ENCODE measurements at places on chromosomes 1 and 21.

- DNase-seq = no peak
Measured at GRCh38 chr1:112537456-112537855, 28.7 kb downstream of the WNT2B start.

GRCh38 chr1:39408641-39409054 lies 82.8 kb upstream of the BMP8A start:
- DNase-seq = peak; percentile 90

DNA sequence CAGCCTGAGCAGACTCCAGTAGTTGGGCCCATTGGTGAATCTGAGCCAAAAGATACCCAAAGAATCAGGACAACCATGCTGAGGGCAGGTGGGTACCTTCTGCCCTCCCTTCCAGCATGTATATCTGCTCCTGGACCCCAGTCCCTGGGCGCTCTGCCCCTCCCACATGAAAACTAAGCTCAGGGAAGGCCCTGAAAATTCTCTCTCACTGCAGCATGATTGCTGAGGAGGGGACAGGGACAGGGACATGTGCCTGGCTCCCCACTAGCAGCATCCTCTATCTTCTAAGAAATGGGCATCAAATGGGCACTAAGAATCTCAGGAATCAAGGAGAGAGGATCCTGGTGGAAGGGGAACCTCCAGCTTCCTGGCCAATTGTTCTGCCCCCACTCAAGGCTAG lies 446.0 kb downstream of the MATN1 start:
- DNase-seq = no peak

- peak; percentile 14 for DNase-seq
Measured at GRCh38 chr1:246329900-246330299, 177.2 kb downstream of the SMYD3 start.

DNA sequence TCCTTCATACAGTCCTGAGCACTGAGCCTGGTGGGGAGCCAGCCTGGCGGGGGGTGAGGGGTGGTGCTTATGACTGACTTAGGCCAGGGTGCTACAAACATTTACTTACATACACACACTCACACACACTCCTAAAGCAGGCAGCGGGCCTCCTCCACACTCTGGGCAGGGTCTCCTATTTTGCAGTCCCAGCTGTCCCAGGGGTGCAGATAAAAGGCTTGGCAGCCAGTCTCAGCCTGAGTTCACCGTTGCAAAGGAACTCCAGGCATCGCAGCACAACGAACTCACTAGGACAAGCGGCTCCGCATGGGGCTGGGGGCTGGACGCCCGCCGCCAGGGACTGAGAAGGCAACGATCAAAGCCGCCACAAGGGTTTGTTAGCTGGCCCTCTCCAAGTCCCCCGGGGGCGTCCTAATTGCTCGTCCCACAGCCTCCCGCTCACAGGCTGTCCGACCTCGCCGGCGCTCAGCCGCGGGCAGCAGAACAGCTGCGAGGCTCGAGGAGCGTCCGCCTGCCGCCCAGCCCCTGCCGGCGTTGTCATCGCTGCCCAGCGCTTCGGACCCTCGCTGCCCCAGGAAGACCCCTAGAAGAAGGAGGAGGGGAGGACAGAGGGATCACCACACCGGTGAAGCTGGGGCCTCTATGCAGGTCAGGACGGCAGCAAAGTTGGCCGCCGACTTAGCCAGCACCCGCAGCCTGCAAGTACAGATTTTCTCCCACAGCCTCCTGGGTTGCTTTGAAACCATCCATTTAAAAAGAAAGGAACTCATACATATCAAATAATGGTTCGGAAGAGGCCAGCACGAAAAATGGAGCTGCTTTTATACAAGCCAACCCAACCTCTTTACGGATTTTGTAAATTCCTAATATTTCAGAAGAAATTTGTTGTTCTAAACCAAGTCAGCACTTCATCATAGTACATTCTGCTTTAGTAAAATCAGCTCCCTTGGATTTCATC lies 6.2 kb downstream of the BARHL2 start:
- no peak for DNase-seq

GRCh38 chr1:236027104-236027503 lies 37.8 kb downstream of the NID1 start:
- no peak for DNase-seq

DNA sequence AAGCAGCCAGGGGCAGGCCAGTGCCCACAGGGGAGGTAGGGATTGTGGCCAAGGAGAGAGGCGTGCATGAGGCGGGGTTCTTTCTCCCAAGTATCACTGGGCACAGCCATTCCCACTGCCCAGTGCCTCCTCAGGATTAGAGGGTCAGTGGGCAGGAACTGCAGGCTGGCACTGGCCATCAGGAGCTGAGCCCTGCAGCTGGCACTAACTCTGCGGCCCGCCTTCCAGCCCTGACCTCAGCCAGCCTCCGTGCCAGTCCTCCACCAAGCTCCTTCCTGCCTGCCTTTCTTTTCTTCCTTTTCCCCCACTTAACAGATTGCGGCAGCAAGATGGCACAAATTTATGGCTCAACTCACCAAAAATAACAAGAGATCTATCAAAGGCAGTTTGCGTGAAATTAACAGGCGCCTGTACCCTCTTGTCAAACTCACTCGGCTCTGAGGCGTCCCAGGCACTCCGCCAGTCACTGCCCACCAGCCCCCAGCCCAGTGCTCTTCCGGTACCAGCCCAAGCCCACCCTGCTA lies 11.1 kb downstream of the ADGRB2 start:
- no peak for DNase-seq

- no peak for DNase-seq
Measured at GRCh38 chr21:31173881-31174555, 135.7 kb upstream of the KRTAP19-8 start.

DNA sequence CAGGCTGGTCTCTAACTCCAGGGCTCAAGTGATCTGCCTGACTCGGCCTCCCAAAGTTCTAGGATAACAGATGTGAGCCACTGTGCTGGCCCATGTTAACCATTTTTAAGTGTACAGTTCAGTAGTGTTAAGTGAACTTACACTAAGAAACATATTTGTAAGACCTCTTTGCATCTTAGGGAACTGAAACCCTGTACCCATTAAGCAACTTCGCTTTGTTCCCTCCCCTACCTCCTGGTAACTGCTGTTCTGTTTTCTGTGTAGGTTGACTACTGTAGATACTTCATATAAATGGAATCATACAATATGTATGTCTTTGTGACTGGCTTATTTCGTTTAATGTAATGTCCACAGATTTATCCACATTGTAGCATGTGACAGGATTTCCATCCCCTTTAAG lies 11.0 kb downstream of the NUDC start:
- DNase-seq = no peak

DNA sequence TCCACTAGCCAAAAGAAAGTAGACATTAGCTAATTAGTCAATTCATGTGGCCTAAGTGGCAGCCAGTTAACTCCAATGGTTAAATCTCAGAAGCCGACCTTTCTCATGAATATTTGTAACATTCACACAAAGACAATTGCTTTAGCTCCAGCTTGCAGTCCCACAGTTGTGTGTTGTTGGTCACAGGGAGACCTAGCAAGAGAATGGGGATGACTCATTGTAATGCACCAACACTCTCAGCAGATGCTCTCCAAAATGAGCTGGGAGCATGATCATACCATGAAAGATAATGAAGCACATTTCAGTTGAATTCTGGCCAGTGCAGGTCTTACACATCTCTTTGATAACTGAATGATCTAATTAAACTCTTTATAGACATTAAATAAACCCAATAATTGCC lies 160.4 kb downstream of the HLX start:
- peak; percentile 24 for DNase-seq

DNA sequence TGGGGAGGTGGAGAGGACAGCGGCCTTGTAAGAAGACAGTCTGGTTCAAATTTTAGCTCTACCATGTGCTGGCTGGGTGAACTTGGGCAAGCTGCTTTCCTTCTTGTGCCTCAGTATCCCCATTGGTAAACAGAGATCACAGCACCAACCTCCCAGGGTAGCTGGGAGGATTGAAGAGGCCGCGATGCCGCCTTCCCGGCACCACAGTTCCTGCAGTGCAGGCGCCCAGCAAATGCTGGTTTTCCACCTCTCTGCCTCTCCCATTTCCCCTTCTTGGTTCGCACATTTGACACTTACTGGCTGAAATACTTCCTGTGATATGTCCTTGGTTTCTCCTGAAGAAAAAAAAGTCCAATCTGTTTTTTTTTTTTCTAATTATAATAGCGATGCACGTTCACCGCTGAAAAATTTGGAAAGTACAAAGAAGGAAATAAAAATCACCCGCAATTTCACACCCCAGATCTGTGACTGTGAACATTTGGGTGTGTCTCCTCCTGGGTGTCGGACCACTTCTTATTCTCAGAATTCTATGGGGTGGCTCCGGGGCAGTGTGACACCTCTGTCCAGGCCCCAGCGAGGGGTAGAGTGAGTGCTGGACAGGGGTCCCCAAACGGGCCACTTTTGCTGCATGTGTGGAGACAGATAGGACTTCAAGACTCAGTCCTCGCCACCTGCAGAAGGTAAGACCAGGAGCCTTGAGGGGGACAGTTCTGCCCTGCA lies 73.1 kb downstream of the RUNX3 start:
- no peak for DNase-seq

DNA sequence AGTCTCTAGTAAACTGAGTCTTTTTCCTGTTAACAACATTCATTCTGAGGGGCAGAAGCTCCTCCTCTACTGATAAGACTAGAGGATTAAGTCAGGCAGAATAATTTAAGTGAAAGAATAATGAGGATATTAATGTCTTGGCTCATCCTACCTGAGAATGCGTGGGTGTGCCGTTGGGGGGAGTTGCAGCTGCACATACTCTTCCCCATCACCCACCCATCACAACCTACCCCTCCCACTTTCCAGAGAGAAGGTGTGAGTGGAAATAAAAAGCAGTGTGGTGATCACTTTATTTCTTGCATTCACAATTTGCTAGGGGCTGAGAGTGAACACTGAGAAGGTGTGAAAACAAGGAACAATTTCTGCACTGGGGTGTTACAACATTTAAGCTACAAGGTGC lies 146.8 kb upstream of the MAGI3 start:
- DNase-seq = no peak

GRCh38 chr1:167922611-167923074 lies 8.7 kb upstream of the ADCY10 start:
- DNase-seq = no peak

DNA sequence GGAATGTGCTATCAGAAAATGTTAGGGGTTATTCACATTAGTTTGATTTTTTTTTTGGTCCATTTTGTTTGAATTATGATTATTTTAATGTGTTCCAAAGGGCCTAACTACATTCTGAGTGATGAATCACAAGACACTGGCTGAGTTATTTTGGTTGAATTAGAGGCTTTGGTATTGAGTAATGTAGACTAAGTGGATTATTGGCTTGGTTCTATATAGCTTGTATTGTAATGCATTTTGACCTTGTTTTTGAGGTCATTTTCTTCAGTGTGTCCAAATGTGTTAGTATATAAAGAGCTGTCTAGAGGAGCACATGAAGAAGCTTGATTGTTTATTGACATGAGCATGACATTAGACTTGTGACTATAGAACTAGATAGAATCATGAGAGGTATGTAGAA lies 3.4 kb downstream of the ZNF326 start:
- no peak for DNase-seq

DNA sequence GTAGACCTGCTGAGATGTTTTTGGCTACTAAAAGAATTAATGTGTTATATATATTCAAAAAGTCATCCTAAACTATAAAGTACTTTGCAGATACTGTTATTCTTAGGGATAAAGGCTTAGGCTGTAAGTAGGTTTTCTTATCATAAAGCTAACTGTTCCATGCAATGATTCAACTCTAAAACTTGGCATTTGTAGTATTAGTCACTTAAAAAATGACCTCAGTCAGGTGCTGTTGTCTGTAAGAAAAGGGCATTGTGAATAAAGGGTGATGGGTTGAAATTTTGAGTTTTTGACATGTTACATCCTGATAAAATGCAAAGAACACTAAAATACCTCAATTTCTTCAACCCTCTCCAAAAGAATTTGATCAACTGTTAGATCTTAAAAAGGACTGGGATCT lies 32.9 kb downstream of the ADCY10 start:
- DNase-seq = peak; percentile 31

DNA sequence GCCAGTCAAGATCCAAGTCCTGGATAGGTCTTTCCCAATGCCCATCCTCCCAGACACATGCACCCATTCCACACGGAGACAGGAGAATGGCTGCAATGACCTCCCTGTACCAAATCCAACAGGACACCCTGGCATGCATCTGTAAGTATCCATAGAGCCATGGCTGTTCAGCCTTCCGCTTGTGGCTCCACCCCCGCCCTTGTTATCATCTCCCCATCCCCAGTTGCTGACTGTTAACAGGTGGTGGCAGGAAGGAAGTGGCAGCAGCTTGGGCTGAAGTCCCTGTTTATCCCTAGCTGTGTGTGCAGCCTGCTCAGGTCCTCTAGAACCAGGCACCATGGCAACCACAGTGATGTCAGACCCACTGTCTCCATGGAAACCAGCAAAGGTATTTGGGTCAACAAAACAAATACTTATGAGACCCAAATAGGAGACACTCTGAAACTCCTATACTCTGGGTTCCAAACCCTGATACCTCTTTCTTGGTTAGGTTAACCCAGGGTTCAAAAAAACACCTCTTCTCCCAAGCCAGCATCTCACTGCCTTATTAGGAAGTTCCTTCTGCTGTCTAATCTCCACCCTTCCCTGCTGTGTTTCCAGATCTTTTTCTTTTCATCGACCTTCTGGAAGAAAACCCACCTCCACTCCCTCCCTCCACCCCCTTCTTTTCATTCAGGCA lies 721 bp downstream of the PBXIP1 start:
- DNase-seq = peak; percentile 56

DNA sequence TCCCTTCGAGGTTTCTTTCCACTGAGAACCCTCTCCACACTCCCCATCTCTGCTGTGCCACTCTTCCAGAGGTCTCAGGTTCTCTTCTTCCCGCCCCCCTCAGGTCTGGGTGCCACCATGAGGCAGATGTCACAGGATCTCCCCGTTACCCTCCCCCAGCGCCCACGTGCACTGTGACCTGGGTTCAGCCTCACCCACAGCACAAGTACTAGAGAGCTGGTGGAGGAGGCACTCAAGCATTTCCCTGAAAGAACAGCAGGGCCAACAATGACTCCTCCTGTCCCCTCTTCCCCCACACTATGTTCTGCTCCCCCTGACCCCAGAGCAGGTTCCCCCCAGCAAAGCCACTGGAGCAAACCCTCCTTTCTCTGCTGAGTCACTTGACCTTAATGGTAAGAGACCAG lies 14.3 kb downstream of the PLEKHA6 start:
- peak; percentile 67 for DNase-seq

Data from RCC 7860 (cell line).